ENCODE measurements at places on chromosomes 3 and 15.

DNA sequence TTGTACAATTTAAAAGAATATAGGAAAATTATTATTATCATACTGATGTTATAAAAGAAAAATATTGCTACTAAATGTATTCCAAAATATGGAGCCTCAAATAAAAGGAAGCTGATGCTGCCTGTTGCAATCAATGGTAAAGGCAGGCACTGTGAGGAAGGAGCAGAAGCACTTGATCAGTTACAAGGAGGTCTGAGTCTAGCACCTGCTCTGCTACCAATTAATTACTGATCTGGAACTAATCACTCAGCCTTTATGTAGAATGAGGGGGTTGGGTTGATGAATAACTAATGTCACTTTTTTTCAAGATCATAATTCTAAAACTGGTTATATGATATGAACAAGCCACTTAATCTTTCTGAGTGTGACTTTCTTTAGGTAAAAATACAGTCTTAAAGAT is 5.5 kb downstream of the ADGRG7 start:
- no peak for DNase-seq

- DNase-seq: no peak
Measured at GRCh38 chr3:57923101-57923500, 85.1 kb upstream of the FLNB start.

- DNase-seq: no peak
Measured at GRCh38 chr3:196782511-196782910, 42.9 kb downstream of the PAK2 start.

DNA sequence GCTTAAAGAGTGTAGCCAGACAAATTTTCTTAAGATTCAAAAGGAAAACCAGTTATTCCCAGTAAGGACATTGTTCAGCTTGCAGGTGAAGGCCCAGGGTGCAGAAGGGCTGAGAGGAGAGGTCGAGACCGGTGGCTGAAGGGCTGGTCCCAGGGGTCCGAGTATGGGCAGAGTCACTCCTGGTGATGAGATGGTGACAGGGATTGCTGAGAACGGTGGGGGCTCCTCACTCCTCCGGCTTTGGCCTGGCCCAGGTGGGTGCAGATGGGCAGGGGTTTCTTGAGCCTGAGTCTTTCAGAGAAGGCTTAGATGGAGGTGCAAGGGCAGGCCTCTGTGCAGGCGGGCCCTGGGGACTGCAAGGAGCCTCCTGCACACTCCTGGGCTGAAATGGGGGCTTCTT is 56.2 kb downstream of the ZNF445 start:
- no peak for DNase-seq

GRCh38 chr3:13951184-13951583 is 71.3 kb upstream of the WNT7A start:
- DNase-seq: no peak

- no peak for DNase-seq
Measured at GRCh38 chr3:153169793-153170383, 7.9 kb downstream of the RAP2B start.

GRCh38 chr3:133294253-133294652 is 105.6 kb upstream of the BFSP2 start:
- no peak for DNase-seq

- DNase-seq: no peak
Measured at GRCh38 chr15:27844018-27844666, 255.0 kb downstream of the OCA2 start.

- DNase-seq: no peak
Measured at GRCh38 chr3:96354106-96354505, 460.3 kb upstream of the EPHA6 start.

Data from activated T-helper 2 cell treated with anti-CD3 and anti-CD28 coated beads, Interferon-gamma antibody, Interleukin-2, Interleukin-4, amounts not matched to agents 10 μg/mL and 5 μg/mL and 100 μg/mL, durations not matched to agents 14 hours and 24 hours and 36 hours (primary cell).